Astrocyte of the hippocampus (primary cell): ENCODE measurements at places on chromosomes 4 and X.

DNA sequence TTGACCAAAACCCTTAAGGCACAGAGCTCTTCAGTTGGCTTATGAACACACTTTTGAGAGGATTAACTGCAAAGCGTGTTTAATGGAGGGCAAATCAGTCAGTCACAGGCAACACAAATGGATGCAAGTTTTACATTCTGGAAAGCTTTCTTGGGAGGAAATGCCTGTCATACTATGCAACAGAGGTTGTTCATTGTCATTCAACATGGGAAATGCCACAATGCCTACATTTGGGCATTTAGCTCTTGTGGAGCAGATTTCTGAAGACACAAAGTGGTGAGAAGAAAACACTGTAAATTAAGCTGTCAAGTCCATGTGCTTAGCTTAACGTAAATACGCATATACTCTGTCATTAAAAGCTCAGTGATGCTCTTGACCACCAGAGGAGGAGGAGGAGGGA, 41.1 kb downstream of the CBLL2 start:
- DNase-seq, result no peak

GRCh38 chr4:25367004-25367621, 9.9 kb upstream of the ANAPC4 start:
- peak; percentile 65 for DNase-seq

DNA sequence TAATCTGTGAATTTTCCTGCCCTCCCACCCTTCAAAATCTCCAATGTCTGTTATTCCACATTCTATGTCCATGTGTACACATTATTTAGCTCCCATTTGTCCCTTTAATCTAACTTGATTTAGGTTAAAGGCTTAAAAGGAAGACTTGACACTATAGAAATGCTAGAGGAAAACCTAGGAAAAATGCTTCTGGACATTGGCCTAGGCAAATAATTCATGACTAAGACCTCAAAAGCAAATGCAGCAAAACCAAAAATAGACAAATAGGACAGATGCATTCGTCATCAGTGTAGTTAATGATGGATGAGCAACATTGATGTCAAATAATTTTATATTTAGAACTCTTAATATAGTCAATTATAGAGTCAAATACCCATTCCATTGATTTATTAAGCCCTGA, 36.9 kb downstream of the INTU start:
- DNase-seq, result peak; percentile 15

GRCh38 chr4:175813204-175813603, 1.1 kb upstream of the GPM6A start:
- no peak for DNase-seq

DNA sequence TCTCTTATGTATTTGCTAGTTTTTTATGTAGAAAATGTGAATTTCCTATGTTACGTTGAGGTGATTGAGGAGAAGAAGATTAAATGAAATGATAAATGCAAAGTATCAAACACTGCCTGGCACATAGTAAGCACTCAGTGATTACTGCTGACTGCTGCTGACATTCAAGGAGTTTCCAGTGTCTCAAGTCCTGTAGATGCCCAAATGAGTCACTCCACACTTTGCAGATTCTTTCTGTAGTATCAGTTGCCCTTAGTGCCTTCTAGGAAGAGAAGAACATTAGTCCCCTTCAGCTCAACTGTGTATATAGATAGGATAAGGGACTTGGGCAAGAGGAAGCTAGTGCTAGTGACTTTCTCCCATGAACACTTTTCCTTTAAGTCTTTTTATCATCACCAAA, 240.5 kb upstream of the TEX13A start:
- peak; percentile 12 for DNase-seq

GRCh38 chr4:150342945-150343344, 239.0 kb upstream of the MAB21L2 start:
- no peak for DNase-seq

DNA sequence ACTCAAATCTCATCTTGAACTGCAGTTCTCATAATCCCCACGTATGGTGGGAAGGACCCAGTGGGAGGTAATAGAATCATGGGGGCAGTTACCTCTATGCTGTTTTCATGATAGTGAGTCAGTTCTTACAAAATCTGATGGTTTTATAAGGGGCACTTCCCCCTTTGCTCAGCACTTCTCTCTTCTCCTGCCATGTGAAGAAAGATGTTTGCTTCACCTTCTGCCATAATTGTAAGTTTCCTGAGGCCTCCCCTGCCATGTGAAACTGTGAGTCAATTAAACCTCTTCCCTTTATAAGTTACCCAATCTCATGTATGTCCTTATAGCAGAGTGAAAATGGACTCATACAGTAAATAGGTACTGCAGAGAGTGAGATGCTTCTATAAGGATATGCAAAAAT, 1050.6 kb upstream of the GRIA3 start:
- no peak for DNase-seq

DNA sequence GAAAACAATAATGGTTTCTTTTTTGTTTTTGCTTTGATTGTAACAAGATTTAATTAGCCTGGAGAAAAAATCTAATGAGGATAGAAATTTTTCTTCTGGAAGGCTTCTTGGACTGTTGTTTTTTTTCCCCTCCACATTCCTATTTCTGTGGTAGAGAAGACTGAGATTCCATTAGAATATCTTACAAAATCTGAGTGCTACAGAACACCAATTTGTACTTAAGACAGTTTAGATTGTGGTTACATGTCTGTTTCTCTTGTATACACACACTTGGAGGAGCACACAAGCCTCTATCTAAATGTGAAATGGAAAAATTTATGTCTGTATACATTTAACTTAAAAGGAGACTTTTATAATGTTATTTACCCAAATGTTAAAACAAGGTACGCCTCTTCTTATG, 176.9 kb upstream of the ARSJ start:
- peak; percentile 37 for DNase-seq

DNA sequence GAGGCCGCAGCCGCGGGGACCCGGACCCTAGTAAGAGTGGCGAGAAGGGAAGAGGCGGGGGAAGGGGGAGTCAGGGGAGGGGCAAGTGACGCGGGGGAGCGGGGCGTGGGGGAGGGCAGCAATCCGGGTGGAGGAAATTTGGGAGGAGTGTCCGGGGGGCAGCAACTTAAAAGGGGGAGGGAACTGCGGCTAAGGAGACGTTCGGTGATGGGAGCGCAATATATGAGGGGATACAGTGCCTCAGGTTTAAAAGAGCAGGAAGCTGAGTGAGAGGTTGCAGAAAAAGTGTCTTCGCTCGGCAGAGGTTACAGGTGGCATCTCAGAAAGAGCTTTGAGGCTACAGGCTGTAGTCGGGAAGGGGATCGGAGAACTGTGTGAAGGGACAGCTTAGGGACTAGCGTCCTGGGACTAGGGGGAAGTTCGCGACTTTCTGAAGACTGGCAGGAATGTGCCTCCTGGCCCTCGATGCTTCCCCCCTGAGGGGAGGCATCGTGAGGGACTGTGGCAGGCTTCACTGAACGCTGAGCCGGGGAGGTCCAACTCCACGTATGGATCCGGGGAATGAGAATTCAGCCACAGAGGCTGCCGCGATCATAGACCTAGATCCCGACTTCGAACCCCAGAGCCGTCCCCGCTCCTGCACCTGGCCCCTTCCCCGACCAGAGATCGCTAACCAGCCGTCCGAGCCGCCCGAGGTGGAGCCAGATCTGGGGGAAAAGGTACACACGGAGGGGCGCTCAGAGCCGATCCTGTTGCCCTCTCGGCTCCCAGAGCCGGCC, 519 bp downstream of the FOXO4 start:
- DNase-seq, result peak; percentile 45

GRCh38 chr4:149353241-149353640, 462.4 kb downstream of the IQCM start:
- no peak for DNase-seq

- DNase-seq, result no peak
Observed at GRCh38 chrX:82218361-82218760, 1016.5 kb downstream of the SH3BGRL start.

DNA sequence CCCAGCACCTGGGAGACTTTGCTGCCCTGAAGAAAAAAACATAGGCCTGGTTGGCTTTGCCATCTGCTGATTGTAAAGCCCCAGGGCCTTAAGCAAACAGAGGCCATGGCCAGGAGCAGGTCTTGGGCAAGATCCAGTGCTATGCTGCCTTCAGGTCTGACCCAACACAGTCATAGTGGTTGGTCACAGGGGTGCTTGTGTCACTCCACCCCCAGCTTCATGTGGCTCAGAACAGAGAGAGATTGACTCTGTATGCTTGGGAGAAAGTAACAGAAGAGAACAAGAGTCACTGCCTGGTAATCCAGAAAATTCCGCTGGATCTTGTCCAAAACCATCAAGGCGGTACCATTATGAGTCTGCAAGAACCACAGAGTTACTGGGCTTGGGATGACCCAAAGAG, 24.4 kb upstream of the SMARCA5 start:
- peak; percentile 2 for DNase-seq

GRCh38 chr4:123876671-123877101, 480.1 kb downstream of the SPRY1 start:
- no peak for DNase-seq

DNA sequence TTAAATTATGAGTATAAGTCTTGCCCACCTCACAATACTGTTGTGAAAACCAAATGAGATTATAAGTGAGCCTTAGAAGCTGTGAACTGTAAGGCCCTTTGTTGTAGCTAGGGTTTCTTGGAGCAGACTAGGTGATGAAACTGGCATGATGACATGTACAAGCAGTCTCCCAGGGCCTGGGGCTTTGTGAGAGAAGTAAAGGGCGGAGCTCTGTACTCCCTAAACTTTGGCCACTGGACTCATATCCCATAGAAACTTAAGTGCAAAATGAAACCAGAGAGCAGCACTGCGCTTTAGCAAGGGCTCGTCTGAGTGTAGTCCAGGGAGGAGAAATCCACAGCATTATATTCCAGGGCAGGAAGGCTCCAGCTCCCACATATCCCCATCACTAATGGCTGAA, 385.6 kb upstream of the FGF16 start:
- no peak for DNase-seq

DNA sequence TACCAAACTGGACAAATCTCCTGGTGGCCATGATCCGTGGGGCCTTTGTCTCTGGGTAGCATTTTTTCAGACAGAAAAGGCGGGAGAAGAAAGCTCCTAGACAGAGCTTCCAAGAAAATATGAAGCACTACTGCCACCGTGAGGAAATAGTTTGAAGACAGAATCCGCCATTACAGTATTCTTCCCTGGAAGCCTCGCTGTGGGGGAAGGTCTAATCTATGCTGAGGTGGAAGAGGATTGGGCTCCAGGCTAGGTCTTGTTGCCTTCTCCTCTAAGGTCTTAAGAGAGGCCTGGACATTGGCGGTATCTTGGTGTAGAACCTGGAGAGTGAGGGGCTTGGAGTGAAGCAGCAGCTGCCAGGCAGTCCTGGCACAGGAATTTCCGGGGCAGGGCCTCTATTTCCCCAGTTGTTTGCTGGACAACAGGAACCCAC, 218.9 kb downstream of the OR13H1 start:
- DNase-seq, result peak; percentile 83

GRCh38 chr4:144489831-144490230, 156.1 kb upstream of the HHIP start:
- DNase-seq, result no peak

DNA sequence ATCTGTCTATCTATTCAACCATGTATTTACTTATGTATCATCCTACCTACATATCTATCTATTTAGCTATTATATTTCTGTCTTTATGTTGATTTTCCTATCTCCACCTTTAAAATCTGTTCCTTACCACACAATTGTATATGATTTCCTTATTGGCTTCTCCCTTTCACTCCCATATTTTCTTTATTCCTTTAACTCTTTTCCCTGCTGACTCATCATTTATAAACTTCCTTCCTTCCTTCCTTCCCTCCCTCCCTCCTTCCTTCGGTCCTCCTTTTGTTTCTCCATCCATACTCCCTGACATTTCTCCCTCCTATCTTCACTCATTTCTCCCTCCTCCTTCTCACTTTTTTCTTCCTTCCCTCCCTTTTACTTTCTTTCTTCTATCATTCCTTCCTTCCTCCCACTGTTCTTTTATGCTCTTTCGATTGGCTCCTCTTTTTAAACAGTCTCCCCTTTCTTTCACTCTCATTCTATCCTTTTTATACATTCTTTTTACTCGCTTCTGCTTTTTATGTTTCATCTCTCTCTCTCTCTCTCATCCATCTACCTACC, 100.3 kb downstream of the RBMX2 start:
- DNase-seq, result no peak

- peak; percentile 40 for DNase-seq
Observed at GRCh38 chr4:11496351-11496829, 67.7 kb upstream of the HS3ST1 start.

DNA sequence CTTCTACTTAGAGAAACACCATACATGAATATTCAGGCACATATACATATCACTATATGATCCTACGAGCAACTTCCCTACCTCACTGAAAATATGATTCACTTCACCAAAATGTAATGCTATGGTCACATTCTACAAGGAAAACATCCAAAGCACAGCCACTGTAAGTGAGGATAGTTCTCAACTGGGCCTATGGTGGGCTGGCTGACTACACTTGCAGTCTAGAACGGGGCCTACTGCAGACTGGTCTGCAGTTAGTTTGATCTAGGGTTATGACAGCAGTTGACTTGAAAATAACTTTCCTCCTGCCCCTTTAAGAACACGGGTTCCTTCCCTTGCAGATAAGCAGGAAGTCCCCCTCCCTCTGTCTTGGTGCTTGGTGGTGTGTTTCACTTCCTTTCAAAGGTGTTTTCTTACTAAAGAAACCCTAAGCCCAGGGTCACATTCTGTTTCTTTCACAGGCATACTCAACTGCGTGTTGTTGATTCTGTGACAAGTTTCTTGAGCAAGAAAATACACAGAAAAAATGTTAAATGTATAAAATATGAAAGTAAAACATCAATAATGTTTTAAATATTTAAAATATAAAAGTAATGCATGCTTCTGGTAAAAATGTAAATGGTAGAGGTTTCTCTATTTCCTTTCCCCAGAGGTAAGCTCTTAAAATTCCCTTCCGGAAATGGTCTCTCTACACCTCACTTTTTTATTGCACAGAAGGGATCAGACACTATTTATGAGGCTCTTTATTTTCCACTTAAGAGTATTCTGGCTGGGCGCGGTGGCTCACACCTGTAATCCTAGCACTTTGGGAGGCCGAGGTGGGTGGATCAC, 18.0 kb upstream of the TMSB4X start:
- DNase-seq, result peak; percentile 46

- DNase-seq, result no peak
Observed at GRCh38 chr4:187426511-187426910, 569.1 kb upstream of the ZFP42 start.

GRCh38 chr4:38582889-38583470, 81.0 kb upstream of the KLF3 start:
- DNase-seq, result peak; percentile 13

- peak; percentile 54 for DNase-seq
Observed at GRCh38 chrX:68503836-68504636, 5.2 kb downstream of the YIPF6 start.

GRCh38 chrX:72079607-72080006, 52.1 kb downstream of the RTL5 start:
- peak; percentile 4 for DNase-seq

- peak; percentile 51 for DNase-seq
Observed at GRCh38 chrX:109448282-109448938, 33.5 kb downstream of the GUCY2F start.

DNA sequence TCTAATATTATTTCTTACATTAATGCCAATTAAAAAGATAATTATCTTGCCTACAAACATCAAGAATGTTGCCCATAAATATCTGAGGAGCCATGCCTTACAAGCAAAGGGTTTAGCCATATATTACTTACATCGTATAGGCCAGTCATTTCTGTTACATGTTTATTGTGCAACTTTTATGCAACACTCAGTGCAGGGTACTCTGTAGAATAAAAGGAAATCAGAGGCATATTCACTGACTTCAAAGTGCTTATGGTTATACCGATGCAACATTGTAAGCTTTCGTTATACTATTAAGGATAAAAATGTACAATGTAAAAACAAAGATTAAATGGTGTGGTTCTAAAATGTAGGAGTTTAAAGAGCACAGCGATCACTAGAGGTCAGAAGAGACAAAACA, 315.9 kb downstream of the PCDH10 start:
- no peak for DNase-seq
